ENCODE measurements at places on chromosomes 3 and 15. TPM values are rescaled to one million over a fixed set of nuclear protein-coding genes. Genes with fewer than 3 reads are reported as not detected.

Gene XCR1
- total RNA-seq = not detected

Gene FMN1
- total RNA-seq = 9.0 TPM

Gene C3orf49
- not detected for total RNA-seq

Gene PPP1R2
- total RNA-seq = 89.3 TPM

Gene CTXN2
- not detected for total RNA-seq

Gene EAF1
- 22.7 TPM for total RNA-seq

Gene KLHL40
- total RNA-seq = not detected

- H3K4me1 ChIP-seq = no peaks in the 10 kb centered on the region
- no peak overlapping the region for H3K27ac ChIP-seq
- H3K36me3 ChIP-seq = no peaks in the 10 kb centered on the region
- no peak for DNase-seq
- H3K27me3 ChIP-seq = no peaks in the 10 kb centered on the region
Observed at GRCh38 chr15:47333734-47334133, 383.6 kb upstream of the SEMA6D start.

DNA sequence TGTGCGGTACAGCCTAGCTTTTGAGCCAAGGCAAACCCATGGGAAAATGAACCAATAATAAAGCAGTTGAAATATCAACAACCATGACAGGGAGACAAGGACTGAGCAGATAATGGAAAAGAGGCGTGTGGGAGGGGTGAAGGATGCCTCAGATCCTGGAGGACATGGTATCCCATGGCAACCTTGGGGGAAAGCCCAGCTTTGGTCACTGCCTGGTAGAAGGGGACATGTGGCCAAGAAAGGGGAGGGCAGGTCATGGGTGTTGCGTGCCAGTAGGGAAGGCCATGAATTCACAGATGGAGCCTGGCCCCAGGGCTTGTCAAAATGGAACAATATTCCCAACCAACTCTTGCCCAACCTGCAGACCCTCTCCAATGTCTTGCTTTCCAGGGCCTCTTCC lies 140.5 kb upstream of the SMAD3 start:
- DNase-seq = no peak
- H3K4me3 ChIP-seq = no peak overlapping the region
- no peaks in the 10 kb centered on the region for H3K27me3 ChIP-seq
- H3K36me3 ChIP-seq = no peaks in the 10 kb centered on the region
- H3K4me1 ChIP-seq = peaks cover 12% of the 10 kb centered on the region
- H3K27ac ChIP-seq = no peak overlapping the region

DNA sequence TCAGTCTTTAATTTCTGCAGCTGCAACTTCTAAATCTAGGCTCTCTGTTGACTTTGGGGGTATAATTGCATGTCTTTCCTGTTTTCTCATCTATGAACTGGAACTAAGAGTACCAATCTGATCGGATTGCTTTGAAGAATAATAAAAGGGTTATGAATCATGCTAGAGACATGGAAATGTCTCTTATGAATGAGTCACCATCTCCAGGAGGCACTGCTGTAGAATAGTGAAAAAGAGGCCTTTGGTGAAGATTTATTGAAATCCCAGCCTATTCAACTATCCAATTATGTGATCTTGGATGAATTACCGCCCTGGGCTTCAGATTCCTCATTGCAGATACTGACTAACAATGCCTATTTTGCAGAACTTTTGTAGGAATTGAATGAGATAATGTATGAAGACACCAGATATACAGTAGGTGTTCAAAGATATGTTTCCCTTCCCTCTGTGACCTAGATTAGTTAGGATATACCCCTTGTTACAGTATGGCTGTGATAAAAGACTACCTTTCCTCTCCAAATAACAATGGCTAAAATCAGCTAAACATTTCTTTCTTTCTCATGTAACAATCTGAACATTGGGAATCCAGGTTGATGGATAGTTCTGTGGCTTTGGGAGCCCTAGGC lies 11.5 kb upstream of the CMTM8 start:
- no peaks in the 10 kb centered on the region for H3K36me3 ChIP-seq
- no peak for DNase-seq
- no peak overlapping the region for H3K4me3 ChIP-seq
- peaks cover 15% of the 10 kb centered on the region for H3K4me1 ChIP-seq

- no peak overlapping the region for H3K27ac ChIP-seq
- no peak for DNase-seq
- H3K4me3 ChIP-seq = no peak overlapping the region
- no peaks in the 10 kb centered on the region for H3K36me3 ChIP-seq
Observed at GRCh38 chr15:53129121-53129904, 339.2 kb upstream of the ONECUT1 start.

GRCh38 chr3:141456301-141456625 lies 30.6 kb upstream of the RASA2 start:
- no peaks in the 10 kb centered on the region for H3K27me3 ChIP-seq
- no peak for DNase-seq
- H3K27ac ChIP-seq = peak overlapping the region; percentile 47
- peaks cover 32% of the 10 kb centered on the region for H3K4me1 ChIP-seq
- H3K4me3 ChIP-seq = no peak overlapping the region

DNA sequence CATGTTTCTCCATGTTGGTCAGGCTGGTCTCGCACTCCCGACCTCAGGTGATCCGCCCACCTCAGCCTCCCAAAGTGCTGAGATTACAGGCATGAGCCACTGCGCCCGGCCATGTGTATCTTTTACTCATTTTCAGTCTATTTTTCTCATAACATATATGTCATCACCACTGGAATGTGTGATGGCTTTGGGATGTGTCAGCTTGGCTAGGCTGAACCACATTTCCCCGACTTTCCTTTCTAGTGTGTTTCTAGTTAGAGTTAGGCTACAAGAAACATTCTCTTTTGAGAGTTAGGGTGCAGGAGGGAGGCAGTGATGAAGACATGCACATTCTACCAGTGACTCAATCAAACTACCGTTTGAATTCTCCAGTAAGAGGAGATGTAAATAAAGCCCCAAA lies 444.9 kb upstream of the THBS1 start:
- no peaks in the 10 kb centered on the region for H3K27me3 ChIP-seq
- no peaks in the 10 kb centered on the region for H3K36me3 ChIP-seq
- H3K27ac ChIP-seq = peak overlapping the region; percentile 97
- no peak overlapping the region for H3K4me3 ChIP-seq

DNA sequence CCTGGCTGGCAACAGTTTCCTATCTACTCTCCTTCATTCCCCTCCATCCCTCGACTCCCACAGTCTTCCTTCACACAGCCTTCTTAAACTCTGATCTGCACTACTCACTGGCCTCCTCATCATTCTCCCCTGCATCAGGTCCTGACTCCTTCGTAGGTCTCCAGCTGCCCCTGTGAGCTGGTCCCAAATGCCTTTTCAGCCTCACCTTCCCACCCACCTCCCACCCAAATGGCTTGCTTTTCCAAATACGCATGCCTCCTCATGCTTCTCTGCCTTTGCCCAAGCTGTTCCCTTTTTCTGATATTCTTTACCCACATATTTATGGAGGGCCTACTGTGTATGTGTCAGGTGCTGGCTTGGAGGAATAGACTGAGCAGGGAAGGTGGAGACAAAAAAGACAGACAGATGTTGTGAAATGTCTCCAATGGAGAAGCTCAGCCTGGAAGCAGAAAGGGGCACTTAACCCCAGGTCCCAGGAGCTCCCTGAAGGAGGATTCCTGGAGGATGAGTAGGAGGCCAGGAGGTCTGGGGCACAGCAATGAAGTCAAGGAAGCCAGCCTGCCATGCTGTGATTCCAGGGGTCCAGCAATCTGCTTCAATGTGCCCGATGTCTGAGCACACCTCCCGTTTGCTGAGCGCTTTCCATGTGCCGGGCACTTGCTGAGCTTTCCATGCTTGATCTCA lies 252.2 kb downstream of the SHQ1 start:
- H3K27ac ChIP-seq = no peak overlapping the region
- H3K27me3 ChIP-seq = peaks cover 21% of the 10 kb centered on the region
- H3K4me1 ChIP-seq = peaks cover 17% of the 10 kb centered on the region
- no peaks in the 10 kb centered on the region for H3K36me3 ChIP-seq

DNA sequence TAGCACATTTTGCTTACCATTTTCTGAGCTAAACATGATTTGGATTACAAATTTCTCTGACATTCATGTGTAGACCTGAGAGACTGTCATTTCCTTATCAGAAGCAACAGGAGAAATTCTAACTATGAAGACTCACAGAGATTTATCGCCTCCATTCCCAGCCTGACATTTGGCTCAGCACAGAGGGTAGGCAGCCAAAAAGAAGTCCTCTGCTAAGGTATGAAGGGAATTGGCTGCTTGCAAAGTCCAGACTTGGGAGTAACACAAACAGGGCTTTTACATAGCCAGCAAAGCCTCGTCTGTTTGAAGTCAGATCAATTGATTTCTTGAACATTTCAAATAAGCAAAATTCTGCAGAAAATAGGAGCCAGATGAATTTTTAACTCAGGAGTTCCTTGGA lies 57.0 kb upstream of the CMSS1 start:
- peak overlapping the region; percentile 5 for H3K27ac ChIP-seq
- peaks cover 15% of the 10 kb centered on the region for H3K36me3 ChIP-seq
- H3K27me3 ChIP-seq = no peaks in the 10 kb centered on the region
- peaks cover 57% of the 10 kb centered on the region for H3K4me1 ChIP-seq
- H3K4me3 ChIP-seq = no peak overlapping the region

GRCh38 chr15:101198800-101199199 lies 53.0 kb downstream of the CHSY1 start:
- H3K4me3 ChIP-seq = peak overlapping the region; percentile 43
- no peaks in the 10 kb centered on the region for H3K36me3 ChIP-seq
- H3K27ac ChIP-seq = peak overlapping the region; percentile 95
- H3K4me1 ChIP-seq = peaks cover 55% of the 10 kb centered on the region
- DNase-seq = no peak

GRCh38 chr15:84975871-84976351 lies 5.7 kb upstream of the PDE8A start:
- DNase-seq = peak; percentile 58
- peaks cover 19% of the 10 kb centered on the region for H3K4me1 ChIP-seq
- H3K36me3 ChIP-seq = no peaks in the 10 kb centered on the region
- no peak overlapping the region for H3K4me3 ChIP-seq

DNA sequence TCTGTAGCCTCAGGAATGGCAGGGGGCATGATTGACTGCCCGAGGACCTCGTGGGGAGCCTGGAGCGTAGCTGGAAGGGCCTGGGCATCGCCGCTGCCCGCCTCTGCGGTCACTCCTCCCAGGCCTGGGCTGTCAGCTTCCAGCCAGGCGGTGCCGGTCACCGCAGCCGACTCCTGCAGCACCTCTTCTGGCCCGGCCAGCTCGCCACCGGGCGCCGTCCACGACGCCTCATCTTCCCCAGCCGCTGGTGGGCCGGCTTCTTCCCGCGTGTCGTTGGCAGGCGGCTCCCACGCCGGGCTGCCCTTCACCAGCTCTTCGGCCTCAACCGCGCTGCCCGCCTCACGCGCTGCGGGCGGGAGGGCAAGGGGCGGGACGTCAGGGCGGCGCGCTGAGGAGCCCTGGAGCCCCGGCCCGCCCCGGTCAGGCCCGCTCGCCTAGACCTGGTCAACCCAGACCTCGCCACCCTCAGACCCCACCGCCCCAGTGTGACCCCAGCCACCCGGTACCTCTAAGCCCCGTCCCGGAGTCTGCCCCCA lies 1.0 kb downstream of the CSPG5 start:
- H3K27ac ChIP-seq = no peak overlapping the region
- no peaks in the 10 kb centered on the region for H3K4me1 ChIP-seq
- peak; percentile 95 for DNase-seq
- peak overlapping the region; percentile 51 for H3K4me3 ChIP-seq
- no peaks in the 10 kb centered on the region for H3K36me3 ChIP-seq
- H3K27me3 ChIP-seq = peaks cover 53% of the 10 kb centered on the region

- H3K27ac ChIP-seq = no peak overlapping the region
- H3K36me3 ChIP-seq = no peaks in the 10 kb centered on the region
- H3K27me3 ChIP-seq = peaks cover 3% of the 10 kb centered on the region
- DNase-seq = peak; percentile 95
- no peak overlapping the region for H3K4me3 ChIP-seq
Observed at GRCh38 chr3:42701371-42702065, 1.1 kb downstream of the HHATL start.

DNA sequence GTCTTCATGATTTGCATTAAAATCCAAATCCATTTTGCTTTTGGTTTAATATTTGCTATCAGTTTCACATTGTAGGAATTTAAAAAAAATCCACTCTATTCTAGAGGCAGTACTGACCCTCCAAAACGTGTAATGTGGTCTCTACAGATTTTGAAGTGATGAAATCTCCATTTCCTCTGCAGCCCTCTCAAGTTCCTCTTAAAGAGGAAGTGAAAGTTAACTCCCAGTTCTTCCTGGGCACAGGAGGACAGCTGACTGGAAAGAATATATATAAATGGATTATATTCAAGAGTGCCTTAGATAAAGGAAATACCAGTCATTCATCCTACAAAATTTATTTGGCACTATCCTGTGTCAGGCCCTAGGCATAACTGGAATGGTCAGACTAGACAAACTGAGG lies 83.5 kb upstream of the PLCL2 start:
- H3K4me3 ChIP-seq = no peak overlapping the region
- no peaks in the 10 kb centered on the region for H3K4me1 ChIP-seq
- no peak for DNase-seq
- H3K27me3 ChIP-seq = no peaks in the 10 kb centered on the region

- no peak overlapping the region for H3K4me3 ChIP-seq
- no peak overlapping the region for H3K27ac ChIP-seq
- no peak for DNase-seq
- H3K36me3 ChIP-seq = no peaks in the 10 kb centered on the region
- no peaks in the 10 kb centered on the region for H3K4me1 ChIP-seq
Observed at GRCh38 chr3:58254144-58254543, 16.6 kb downstream of the ABHD6 start.

- no peak overlapping the region for H3K4me3 ChIP-seq
- H3K36me3 ChIP-seq = no peaks in the 10 kb centered on the region
- H3K27me3 ChIP-seq = peaks cover 17% of the 10 kb centered on the region
- H3K4me1 ChIP-seq = no peaks in the 10 kb centered on the region
- H3K27ac ChIP-seq = no peak overlapping the region
Observed at GRCh38 chr3:124318014-124318413, 326.1 kb upstream of the ROPN1 start.

DNA sequence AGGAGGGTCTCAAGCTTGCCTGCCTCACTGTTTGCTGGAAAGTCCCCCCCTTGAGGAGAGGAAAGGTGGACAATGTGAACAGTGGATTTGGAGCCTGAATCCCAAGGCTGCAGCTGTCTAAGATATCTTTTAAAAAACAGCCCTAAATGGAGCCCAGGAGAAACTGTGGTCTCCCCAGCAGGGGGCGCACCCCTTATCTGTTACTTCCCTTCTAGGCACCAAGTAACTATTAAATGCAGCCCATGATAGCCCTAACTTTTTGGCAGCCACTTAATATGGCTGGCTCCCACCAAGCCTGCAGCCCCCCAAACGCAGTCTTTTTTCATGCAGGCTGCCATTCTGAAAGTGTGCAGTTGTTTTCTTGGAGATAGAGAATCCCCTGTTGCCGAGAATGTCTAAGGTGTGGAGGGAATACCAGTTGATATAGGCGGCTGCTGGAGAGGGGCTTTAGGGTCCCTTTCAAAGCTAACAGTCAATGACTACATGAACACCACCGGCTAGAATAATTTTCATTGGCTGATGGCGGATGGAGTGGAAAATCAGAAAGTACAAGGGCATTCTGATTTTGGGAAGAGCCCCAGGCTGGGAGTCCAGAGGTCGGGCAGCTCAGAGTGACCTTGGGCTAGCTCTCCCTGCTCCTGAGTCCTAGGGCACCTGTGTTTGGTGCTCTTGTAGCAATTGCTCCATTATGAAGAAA lies 1.3 kb downstream of the RHCG start:
- peaks cover 70% of the 10 kb centered on the region for H3K27me3 ChIP-seq
- no peak overlapping the region for H3K27ac ChIP-seq
- peaks cover 10% of the 10 kb centered on the region for H3K4me1 ChIP-seq
- no peaks in the 10 kb centered on the region for H3K36me3 ChIP-seq

- DNase-seq = peak; percentile 84
- H3K4me3 ChIP-seq = peak overlapping the region; percentile 33
- H3K27ac ChIP-seq = peak overlapping the region; percentile 68
- H3K27me3 ChIP-seq = no peaks in the 10 kb centered on the region
- H3K4me1 ChIP-seq = peaks cover 56% of the 10 kb centered on the region
Observed at GRCh38 chr3:71428841-71429596, 154.5 kb downstream of the FOXP1 start.
